ENCODE measurements at places on chromosomes 3 and 15. TPM values are rescaled to one million over a fixed set of nuclear protein-coding genes. Genes with fewer than 3 reads are reported as not detected.

DNA sequence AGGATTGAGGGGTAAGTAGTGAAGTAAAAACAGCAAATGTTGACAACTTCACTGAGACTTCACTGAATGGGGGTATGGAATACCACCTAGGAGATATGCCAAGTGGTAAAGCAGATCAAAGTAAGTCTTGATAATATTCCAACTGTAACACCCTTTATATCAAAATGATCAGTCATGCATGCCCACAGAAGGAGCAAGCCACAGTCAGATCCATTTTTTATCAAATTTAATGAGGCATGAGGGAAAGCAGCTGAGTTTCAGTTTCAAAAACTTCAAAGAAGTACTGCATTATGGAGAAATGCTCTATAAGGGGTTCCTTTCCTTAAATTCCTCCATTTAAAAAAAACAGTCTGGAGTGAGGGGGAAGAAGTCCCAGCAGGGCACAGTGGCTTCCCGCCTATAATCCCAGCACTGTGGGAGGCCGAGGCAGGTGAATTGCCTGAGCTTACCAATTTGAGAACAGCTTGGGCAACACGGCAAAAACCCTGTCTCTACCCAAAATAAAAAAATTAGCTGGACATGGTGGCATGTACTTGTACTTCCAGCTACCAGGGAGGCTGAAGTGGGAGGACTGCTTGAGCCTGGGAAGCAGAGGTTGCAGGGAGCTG, 56.9 kb downstream of the TJP1 start:
- DNase-seq, result no peak

NR1I2 gene
- not detected for total RNA-seq

DNA sequence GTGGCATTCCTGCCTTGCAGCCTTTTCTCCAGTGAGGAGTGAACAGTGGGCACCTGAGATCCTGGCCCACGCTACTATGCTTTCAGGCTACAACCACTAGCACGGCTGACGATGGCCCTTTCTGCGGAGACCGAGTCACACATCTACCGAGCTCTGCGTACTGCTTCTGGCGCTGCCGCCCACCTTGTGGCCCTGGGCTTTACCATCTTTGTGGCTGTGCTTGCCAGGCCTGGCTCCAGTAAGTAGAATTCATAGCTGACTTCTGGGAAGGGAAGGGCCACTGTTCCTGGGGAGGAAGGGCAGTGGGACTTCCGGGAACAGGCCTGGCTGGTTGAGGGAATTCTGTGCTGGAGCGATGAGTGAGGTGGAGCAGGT, 648 bp downstream of the CYB561D2 start:
- DNase-seq, result no peak

PLA2G4E gene
- not detected for total RNA-seq

MYEF2 gene
- total RNA-seq, result 2.7 TPM

GRCh38 chr3:115212615-115213014, 65.5 kb upstream of the ZBTB20 start:
- DNase-seq, result no peak

- DNase-seq, result no peak
Observed at GRCh38 chr15:68469162-68470048, 37.4 kb upstream of the ITGA11 start.

DNA sequence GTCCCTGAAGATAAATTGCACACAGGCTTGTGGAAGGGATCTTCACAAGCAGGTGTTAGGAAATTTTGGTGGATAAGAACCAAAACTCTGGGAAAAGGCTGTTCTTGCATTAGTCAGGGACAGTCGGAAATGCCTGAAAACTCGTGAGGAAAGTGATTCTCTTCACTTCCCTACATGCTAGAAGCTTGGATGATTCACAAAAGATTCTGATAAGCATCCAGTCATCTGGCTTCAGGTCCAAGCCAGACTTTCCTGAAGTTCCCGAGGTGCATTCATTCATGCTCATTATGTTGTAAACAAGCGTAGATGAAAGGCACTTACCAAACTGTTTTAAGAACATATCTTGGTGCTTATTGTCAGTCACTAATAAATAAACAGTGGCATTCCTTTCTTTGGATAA, 1028.7 kb downstream of the NTRK3 start:
- no peak for DNase-seq

DNA sequence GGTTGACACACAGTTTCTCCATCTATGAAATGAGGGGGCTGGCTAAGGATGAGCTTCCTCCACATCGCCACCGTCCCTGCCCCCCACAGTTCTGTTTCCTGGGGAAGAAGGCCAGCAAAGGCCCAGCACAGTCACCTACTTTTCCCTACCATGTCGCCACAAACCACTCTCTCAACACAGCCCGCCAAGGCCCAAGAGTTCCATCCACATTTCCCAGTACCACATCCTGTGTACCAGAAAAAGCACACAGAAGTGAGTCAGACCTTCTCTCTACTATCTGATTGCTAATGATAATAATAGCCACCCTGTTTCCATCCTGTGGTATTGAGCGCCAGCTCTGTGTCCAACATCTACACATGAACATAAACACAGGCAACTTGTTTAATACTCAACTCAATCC, 30.3 kb upstream of the C15orf39 start:
- DNase-seq, result peak; percentile 93

GRCh38 chr3:116233711-116234357, 211.5 kb downstream of the LSAMP start:
- no peak for DNase-seq

DNA sequence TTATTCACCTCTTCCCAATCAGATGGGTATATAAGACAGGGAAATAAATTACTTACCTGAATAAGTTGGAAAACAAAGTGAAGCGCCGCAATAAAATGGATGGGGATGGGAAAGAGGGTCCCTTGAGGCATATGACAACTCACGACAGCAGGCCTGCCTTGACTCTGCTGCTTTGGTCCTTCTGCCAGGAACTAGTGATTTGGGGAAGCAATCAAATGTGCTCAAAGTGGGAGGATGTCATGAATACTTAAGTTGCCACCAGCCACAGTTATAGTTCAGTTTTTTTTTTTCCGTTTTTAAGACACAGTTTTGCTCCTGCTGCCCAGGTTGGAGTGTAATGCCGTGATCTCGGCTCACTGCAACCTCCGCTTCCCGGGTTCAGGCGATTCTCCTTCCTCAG, 4.6 kb downstream of the PARL start:
- DNase-seq, result no peak

- peak; percentile 88 for DNase-seq
Observed at GRCh38 chr3:15629860-15630597, 28.5 kb downstream of the BTD start.

DNA sequence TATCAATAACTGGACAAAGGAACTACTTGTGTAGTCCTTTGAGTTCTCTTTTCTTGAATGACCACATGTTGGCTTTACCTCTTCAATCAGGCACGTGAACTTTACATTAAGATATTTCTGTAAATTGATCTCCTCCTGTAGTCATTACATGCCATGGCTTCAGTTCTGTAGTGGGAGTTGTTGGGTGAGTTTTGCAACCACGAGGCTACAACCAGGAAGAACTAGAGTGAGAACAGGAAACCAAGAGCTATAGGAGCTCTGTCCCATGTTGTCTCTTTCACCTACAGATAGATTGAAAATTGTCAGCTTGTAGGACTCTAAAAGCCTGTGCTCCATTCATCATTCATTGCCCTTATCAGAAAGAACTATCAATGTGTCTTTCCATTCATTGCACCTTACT, 2.0 kb downstream of the RSRC1 start:
- DNase-seq, result no peak

- no peak for DNase-seq
Observed at GRCh38 chr15:100940767-100941379, 21.7 kb downstream of the LRRK1 start.

GRCh38 chr3:57764794-57765193, 8.7 kb downstream of the SLMAP start:
- DNase-seq, result no peak

GRCh38 chr3:184512621-184513020, 49.0 kb upstream of the EPHB3 start:
- DNase-seq, result no peak

DNA sequence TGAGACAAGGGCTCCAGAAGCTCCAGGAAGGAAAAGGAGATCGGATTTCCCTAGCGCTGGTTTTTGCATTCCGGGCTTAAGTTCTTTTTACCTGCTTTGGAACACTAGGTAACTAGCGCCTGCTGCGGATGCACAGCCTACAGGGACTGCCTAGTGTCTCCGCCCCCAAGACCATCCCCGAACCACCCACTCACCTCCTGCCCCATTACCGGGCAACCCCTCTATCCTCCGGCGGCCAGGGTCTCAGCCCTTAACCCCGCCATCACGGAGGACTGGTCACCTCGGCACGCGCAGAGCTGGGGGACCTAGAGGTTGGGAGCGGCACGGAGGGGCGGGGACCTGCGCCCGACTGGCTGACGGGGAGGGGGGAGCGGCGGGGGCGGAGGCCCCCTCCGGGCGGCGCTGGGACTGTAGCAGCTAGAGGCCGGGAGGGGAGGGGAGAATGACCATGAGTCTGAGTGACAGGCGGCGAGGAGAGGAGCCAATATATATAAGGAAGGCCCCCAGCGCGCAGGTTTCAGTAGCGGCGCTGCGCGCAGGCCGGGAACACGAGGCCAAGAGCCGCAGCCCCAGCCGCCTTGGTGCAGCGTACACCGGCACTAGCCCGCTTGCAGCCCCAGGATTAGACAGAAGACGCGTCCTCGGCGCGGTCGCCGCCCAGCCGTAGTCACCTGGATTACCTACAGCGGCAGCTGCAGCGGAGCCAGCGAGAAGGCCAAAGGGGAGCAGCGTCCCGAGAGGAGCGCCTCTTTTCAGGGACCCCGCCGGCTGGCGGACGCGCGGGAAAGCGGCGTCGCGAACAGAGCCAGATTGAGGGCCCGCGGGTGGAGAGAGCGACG, at the start of gene DLL4:
Gene DLL4, plus strand, starts transcription at position 520 of the 839 bp plus-strand sequence. CDS start 329 bp downstream, outside the sequence.
- no peak for DNase-seq

DNA sequence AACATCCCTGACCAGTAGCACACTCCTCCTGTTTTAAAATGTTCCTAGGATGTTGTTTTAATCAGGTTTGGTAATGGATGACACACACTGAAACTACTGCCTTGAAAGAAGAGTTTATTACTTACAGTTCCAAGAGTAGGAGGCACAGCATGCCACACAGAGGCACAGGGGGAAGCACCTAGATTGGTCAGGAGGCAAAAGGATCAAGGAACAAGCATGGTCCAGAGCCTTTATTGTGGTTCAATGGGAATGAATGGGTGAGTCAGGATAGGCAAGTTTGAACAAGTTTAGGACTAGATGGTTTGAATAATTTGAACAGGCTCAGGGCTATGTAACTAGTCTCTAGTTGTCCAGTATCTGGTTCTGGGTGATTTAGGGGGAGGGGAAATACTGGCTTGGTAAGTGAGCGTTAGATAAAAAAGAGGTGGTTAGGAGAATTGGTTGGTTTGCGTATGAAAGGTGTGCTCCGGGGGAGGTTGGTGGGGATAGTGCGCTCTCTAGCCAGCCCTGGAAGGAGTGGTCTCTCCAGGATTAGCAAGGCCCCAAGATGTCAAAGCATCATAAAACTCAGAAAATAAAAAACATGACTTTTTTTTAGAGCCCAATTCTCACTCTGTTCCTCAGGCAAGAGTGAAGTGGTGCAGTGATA, 35.1 kb downstream of the TMOD3 start:
- no peak for DNase-seq

INTS14 gene
- total RNA-seq, result 47.0 TPM
